Activated B cell treated with CpG ODN at 0.5 μM for 24 hours (primary cell): ENCODE measurements at places on chromosomes 1 and 21.

GRCh38 chr1:25504706-25505595, 38.5 kb upstream of the LDLRAP1 start:
- H3K4me1 ChIP-seq = peaks cover 10% of the 10 kb centered on the region
- no peak overlapping the region for H3K4me3 ChIP-seq
- no peak overlapping the region for H3K27ac ChIP-seq

GRCh38 chr1:77438236-77438913, 156.6 kb downstream of the AK5 start:
- no peaks in the 10 kb centered on the region for H3K27me3 ChIP-seq
- DNase-seq = no peak

DNA sequence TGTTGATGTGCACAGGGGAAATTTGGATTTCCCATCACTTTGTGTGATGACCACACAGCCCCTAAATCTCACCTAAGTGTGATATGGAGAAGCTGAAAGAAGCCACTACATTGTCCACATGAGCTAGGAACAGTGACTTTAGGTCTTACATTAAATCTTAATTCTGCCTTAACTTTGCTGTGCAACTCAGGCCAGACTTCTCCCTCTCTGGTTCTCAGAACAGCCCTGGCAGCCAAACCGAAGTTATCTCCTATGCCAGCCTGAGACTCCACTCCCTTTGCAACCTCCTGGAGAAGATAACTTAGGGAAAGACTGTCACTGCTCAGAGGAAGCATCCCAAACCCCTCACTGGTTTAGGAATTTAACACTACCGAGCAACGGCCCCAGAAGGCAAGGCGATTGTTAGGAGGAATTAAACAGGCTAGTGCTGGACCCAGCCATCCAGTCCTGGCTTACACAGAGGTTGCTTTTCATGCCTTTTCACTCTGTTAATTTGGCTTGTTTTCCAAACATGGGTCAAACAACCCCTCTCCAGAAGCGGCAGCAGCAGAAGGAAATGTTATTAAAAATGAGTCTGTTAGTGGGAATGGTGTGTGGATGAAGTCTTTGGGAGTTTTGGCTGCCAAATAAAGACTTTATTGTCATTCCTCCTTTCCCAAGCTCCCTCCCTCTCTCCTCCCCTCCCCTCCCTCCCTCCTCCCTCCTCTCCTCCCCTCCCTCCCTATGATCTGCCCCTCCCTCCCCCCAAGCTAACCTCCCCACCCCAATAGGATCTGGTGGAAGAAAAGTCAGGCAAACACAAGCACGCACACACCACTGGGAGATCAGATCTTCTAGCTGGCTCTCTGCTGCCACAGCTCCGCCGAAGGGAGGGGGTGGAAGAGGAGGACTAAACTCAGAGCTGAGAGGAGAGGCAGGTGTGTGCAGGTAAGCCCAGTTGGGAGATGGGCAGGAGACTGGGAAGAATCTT, at the start of gene PRELP:
PRELP (plus strand) TSS at position 795 of the 970 bp plus-strand sequence. CDS start 7,379 bp downstream, outside the sequence.
- H3K27me3 ChIP-seq = peaks cover 20% of the 10 kb centered on the region
- no peak within 1 kb of the TSS for H3K27ac ChIP-seq
- no peak for DNase-seq
- no peak within 1 kb of the TSS for H3K4me3 ChIP-seq
- H3K4me1 ChIP-seq = peaks cover 8% of the 10 kb centered on the region

DNA sequence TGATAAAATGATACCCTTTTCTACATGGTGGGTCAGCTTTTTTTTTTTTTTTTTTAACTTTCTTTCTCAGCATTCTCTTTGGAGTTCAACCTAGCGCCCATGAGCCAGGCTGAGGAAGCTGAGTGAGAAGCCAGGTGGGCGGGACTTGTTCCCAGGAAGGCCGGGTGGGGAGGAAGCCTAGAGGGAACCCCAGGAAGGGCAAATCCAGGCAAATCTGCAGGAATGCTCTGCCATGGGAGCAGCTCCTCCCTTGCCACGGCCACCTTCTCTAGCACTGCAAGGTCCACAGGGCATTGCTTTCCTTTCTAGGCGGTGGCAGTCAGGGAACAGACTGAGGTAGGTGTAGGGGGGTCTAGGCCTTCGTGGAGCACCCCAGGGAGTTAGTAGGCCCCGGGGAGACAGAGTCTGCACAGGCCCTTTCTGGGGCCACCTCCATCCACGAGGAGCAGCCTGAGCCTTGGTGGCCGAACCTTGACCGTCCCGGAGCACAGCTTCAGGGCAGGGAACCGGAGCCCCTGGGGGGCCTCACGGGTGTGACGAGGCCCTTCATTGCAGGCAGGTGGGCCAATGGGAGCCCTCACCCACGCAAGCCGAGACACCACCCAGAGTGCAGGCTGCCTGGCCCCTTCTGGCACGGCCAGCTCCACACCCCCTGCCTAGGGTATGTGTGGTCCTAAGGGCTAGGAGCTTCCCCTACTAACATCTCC, 18.2 kb upstream of the CCDC27 start:
- no peak overlapping the region for H3K4me3 ChIP-seq
- no peaks in the 10 kb centered on the region for H3K4me1 ChIP-seq
- peaks cover 3% of the 10 kb centered on the region for H3K27me3 ChIP-seq
- H3K36me3 ChIP-seq = peaks cover 23% of the 10 kb centered on the region

- H3K27me3 ChIP-seq = peaks cover 20% of the 10 kb centered on the region
- peaks cover 59% of the 10 kb centered on the region for H3K4me1 ChIP-seq
- DNase-seq = no peak
- H3K27ac ChIP-seq = peak overlapping the region; percentile 67
- peak overlapping the region; percentile 36 for H3K4me3 ChIP-seq
- no peaks in the 10 kb centered on the region for H3K36me3 ChIP-seq
Observed at GRCh38 chr1:202628646-202629215, 81.5 kb downstream of the SYT2 start.

DNA sequence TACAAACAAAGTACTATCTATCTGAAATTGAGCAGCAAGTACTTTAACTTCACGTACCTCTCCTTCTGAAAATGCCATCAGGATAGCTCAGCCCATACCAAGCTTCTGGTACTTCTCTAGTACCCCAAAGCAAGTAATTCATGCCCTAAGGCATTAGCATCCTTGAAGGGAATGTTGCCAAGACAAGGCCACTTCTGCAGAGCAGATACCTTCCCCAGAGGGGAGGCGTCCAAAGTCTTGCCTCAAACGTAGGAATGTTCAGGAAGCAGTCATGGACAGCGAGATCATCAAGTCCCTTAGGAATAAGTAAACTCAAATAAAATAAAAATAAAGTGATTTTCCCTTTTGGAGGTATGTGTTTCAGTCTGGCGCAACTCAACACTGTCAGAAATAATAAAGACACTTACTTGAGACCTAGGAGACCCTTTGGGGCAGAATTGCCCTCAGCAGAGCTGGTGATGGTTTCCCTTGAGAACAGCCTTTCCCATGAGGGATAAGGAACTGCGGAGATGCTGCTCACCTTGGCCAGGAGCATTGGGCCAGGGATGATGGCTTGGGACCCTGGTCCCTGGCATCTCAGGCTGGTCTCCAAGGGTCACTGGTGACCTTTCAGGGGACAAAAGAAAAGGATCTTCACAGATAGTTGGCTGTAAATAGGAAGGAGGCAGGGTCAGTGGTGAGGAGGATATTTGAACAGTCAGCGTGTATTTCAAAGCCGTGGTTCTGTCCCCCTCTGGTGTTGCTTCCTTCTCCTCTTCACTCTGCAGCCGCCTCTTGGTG, 522.9 kb downstream of the KIF26B start:
- no peak overlapping the region for H3K27ac ChIP-seq
- peaks cover 38% of the 10 kb centered on the region for H3K4me1 ChIP-seq
- H3K4me3 ChIP-seq = no peak overlapping the region

DNA sequence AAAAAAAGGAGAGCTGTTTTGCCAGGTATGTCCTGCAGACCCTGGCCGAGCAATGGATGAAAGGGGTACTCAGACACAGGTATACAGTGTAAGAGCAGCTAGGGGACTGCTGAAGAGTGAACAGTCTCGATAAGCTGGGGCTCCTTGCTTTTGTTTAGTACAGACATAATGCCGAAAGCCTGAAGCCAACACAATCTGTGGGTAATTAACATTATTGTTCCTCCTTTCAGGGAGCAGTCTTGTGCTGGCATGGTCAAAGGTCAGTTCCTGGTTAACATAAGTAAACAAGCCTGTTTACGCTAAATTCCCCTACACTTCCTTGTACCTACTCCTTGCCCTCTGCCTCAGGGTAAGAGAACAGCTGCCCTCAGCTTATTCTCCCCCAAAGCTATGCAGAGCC, 272.3 kb upstream of the ST6GALNAC5 start:
- no peaks in the 10 kb centered on the region for H3K4me1 ChIP-seq
- no peak overlapping the region for H3K27ac ChIP-seq

DNA sequence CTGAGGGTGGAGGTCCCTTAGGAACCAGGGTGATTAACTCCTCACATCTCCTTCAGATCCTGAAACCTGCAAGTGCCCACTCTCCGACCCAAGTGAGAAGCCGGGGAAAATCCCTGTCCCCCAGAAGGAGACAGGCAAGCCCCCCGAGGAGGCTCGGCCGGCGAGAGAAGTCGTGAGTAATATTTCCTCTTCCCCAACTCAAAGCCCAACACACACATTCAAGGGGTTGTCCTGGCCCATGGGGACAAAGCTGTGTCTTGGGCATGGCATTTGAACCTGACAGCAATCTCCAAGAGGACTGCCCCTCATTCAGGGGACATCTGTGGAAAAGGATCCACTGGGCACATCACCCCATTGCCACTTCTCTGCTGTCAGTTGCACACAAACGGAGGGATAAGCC, 23.6 kb downstream of the VASH2 start:
- no peak for DNase-seq
- H3K27ac ChIP-seq = no peak overlapping the region
- H3K36me3 ChIP-seq = no peaks in the 10 kb centered on the region

- no peak for DNase-seq
- no peak overlapping the region for H3K27ac ChIP-seq
- H3K4me3 ChIP-seq = no peak overlapping the region
- peaks cover 3% of the 10 kb centered on the region for H3K27me3 ChIP-seq
- H3K4me1 ChIP-seq = peaks cover 2% of the 10 kb centered on the region
- no peaks in the 10 kb centered on the region for H3K36me3 ChIP-seq
Observed at GRCh38 chr1:201100169-201100930, 11.9 kb downstream of the CACNA1S start.

GRCh38 chr1:65577278-65577677, 156.8 kb downstream of the LEPR start:
- H3K4me1 ChIP-seq = no peaks in the 10 kb centered on the region
- H3K36me3 ChIP-seq = no peaks in the 10 kb centered on the region
- peaks cover 3% of the 10 kb centered on the region for H3K27me3 ChIP-seq
- no peak overlapping the region for H3K27ac ChIP-seq
- no peak for DNase-seq
- no peak overlapping the region for H3K4me3 ChIP-seq

DNA sequence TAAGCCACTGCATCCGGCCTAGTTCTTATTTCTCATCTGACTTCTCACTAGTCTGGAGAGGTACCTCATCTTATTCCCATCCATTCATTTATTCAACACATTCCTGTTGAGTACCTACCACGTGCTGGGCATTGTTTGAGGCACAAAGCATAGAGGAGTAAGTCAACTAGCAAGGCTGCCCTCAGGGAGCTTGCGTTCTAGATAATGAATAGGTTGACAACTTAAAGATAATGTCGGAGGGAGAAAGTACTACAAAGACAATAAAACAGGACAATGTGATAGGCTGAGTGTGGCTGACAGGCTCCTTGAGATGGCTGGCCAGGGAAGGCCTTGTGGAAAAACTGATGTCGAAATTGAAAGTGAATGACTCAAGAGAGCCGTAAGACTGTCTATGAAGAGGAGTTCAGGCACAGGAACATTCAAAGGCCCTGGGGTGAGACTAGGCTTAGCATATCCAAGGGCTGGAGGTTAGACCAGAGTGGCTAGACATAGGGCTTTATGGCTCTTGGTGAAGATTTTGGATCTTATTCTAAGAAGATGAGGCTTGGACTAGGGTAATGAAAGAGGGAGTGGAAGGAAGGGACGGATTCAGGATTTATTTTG, 18.3 kb downstream of the SPATA21 start:
- DNase-seq = no peak
- no peaks in the 10 kb centered on the region for H3K27me3 ChIP-seq
- no peaks in the 10 kb centered on the region for H3K36me3 ChIP-seq
- H3K4me1 ChIP-seq = peaks cover 31% of the 10 kb centered on the region
- H3K4me3 ChIP-seq = no peak overlapping the region

GRCh38 chr1:102901996-102902395, 206.3 kb downstream of the COL11A1 start:
- H3K27me3 ChIP-seq = no peaks in the 10 kb centered on the region
- no peaks in the 10 kb centered on the region for H3K4me1 ChIP-seq
- no peak for DNase-seq
- no peaks in the 10 kb centered on the region for H3K36me3 ChIP-seq
- no peak overlapping the region for H3K27ac ChIP-seq
- no peak overlapping the region for H3K4me3 ChIP-seq

- H3K36me3 ChIP-seq = peaks cover 33% of the 10 kb centered on the region
- peak overlapping the region; percentile 97 for H3K4me3 ChIP-seq
- DNase-seq = no peak
- peak overlapping the region; percentile 89 for H3K27ac ChIP-seq
Observed at GRCh38 chr1:34984435-34984792, 733 bp downstream of the TMEM35B start.

- no peaks in the 10 kb centered on the region for H3K27me3 ChIP-seq
- peak; percentile 25 for DNase-seq
- peaks cover 63% of the 10 kb centered on the region for H3K4me1 ChIP-seq
- peaks cover 13% of the 10 kb centered on the region for H3K36me3 ChIP-seq
Observed at GRCh38 chr1:51518033-51518585, 957 bp downstream of the EPS15 start.

- H3K27me3 ChIP-seq = no peaks in the 10 kb centered on the region
- peaks cover 15% of the 10 kb centered on the region for H3K4me1 ChIP-seq
- no peak overlapping the region for H3K27ac ChIP-seq
- DNase-seq = no peak
Observed at GRCh38 chr21:14889080-14889810, 175.6 kb downstream of the NRIP1 start.

GRCh38 chr21:45334591-45335081, 46.9 kb upstream of the POFUT2 start:
- H3K27me3 ChIP-seq = peaks cover 4% of the 10 kb centered on the region
- H3K4me1 ChIP-seq = no peaks in the 10 kb centered on the region
- no peak overlapping the region for H3K4me3 ChIP-seq
- DNase-seq = no peak
